ENCODE measurements at places on chromosomes 16 and 17. TPM values are rescaled to one million over a fixed set of nuclear protein-coding genes. Genes with fewer than 3 reads are reported as not detected.

PPM1E gene
- 0.64 TPM for polyA plus RNA-seq

TMEM98 gene
- polyA plus RNA-seq, result 260 TPM

KSR1 gene
- 28.2 TPM for polyA plus RNA-seq

UMOD gene
- not detected for polyA plus RNA-seq

HOXB4 gene
- polyA plus RNA-seq, result 5.8 TPM

MRPL58 gene
- polyA plus RNA-seq, result 53.7 TPM

TNFRSF13B gene
- polyA plus RNA-seq, result not detected

DNA sequence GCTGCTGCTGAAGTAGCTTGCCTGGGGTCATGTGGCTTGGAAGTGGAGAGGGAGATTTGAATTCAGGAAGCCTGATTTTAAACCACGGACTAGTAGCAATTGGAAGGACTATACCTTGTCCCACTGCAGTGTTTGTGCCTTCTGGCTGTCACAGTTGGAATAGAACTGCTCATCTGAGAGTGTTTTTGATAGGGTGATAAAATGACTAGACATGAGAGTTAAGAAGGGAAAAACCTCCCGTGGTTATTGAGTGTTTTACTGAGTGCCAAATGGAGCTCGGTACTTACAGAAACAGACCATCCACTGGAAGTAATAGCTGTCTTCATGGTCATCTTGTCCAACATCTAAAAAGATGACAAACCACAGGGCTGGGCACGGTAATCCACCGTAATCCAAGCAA, 70.4 kb downstream of the MSI2 start:
- DNase-seq, result no peak

DNA sequence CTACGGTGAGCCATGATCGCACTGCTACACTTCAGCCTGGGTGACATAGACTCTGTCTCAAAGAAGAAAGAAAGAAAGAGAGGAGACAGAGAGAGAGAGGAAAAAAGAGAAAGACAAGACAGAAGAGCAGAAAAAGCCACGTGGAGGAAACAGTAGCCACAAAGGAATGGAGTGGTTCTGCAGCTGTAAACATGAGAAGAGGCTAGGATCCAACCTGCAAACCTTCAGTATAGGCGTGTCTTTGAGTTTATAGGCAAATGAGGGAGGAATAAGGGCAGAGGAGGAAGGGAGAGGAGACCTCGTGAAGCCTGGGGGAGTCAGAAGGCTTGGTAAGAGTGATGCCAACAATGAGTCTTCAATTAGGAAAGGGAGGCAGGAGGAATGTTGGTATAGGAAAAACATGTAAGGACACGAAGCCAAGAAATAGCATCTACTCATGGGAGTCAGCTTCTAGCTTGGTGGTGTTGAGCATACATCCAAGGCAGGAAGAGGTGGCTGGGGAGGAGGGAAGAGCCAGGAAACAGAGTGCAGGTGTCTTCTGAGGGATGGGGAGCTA, 3.9 kb downstream of the MED9 start:
- DNase-seq, result no peak

- peak; percentile 37 for DNase-seq
Observed at GRCh38 chr16:19907161-19907992, 22.7 kb upstream of the GPRC5B start.

DNA sequence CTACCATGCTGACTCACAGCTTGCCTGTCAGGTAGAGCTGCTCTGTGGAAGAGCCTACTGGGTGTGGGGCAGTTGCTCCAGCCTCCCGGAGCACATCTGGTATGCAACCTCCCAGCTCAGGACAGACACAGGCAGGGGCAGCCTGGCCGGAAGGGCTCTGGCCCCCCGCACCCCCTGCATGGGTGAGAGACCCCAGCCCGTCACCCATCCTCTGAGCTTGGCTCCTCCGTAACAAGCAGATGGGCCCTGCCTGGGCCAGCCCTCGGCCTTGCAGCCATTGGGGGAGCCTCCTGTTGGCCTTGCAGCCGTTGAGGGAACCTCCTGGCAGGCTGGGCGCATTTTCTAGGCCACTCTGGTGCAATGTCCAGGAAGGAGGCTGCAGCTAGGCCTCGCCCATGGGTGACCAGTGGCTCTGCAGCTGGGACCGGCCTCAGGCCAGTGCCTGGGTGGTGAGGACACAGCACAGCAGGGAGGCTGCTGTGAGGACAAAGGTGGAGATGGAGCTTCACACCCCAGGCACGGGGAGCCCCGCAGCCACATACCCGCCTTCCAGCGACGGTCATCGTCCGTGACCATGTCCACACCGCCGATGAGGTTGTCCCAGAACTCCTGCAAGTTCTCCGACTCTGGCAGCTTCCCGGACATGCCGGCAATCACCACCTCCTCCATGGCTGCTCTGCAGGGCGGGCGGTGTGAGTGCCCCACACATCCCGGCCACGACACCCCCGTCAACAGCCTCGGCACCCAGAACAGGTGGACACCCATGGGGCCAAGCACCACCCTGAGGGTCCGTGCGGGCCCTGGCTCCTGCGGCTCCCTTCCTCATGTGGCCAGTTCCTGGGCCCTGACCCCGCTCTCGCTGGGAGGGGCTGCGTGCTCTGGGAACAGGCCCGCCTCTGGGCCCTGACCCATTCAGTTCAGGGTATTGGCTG, 2.0 kb downstream of the FASN start:
- no peak for DNase-seq

DNA sequence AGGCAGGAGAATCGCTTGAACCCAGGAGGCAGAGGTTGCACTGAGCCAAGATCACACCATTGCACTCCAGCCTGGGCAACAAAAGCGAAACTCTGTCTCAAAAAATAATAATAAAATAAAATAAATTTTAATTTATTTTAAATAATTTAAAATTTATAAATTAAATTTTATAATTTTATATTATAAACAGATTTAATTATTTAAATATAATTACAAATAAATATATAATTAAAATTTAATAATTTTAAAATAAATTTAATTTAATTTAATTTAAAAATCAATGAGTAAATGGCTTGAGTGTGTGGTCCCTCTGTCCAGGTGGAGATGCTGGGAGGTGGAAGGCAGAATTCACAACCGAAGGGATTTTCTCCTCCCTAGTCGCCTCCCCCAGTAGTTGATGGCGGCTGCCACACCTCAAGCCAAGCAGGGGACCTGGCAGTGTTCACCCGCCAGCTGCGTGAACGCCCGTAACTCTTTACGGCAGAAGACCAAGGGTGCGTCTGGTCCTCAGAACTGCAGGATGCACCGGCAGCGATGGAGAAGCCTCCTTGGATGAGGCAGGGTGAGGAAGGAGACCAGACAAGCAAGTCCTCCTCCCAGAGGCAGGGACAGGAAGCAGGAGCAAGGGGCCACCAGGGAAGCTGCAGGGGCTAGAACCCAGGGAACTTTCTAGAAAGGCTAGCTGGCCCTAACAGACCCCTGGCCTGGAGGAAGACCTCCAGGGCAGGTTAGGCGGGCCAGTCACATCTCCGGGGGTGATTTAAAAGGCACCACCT, 22.9 kb upstream of the KRT17 start:
- DNase-seq, result no peak

GRCh38 chr16:57871456-57871855, 69.2 kb upstream of the KIFC3 start:
- DNase-seq, result no peak

DNA sequence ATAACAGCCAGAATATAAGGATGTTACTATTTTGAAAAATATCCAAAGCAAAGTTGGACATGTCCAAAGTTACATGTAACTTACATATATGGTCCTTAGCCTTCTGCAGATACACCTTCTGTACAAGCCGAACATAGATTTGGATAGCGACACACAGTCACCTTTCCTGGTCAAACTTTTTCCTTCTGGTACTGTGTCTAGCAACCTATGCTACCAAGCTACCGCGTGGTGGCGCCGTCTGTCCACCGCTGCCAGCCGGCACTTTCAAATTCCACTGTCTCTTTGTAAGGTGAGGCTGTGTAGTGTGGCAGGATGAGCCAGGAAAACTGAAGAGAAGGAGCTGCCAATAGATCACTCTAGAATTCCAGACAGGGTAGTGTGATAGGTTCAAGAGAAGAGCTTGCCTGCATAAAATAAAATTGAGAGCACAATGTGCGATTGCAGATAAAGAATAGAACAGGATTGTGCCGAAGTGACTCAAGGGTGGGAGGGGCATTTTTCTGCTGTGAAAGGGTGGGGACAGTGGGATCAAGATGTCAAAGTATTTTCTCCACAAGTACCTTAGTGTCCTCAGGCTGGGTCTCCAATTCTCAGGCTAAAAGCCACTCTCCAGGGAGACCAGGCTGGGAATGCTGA, 366.9 kb downstream of the SLC39A11 start:
- DNase-seq, result no peak

DNA sequence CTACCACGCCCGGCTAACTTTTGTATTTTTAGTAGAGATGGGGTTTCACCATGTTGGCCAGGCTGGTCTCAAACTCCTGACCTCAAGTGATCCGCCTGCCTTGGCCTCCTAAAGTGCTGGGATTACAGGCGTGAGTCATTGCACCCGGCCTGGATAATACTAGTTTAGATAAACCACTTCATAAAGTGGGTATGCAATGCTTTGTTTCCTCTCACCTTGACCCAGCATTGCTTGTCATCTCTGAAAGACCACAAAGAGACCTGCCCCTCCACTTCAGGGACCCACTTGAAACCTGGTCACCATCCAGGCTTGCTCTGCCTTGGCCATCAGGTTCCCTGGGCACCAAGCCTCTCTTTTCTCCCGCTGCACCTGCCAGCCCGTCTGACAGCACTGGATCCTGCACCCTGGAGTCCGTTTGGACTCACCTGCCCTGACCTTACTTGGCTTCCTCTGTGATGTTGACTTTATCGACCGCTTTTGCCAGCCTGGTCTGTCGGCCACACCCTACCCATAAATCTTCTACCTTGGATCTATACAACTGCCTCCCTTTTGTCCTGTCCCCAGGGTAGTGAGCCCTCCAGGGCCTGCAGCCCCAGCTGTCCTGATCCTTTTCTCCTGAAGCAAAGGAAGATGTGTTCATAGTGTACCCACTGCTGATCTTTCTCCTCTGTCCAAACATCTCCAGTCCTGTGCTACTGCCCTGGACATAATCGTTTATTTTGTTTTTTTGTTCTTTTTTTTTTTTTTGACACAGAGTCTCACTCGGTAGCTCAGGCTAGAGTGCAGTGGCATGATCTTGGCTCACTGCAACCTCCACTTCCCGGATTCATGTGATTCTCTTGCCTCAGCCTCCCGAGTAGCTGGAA, 12.7 kb upstream of the ZG16 start:
- DNase-seq, result no peak

- DNase-seq, result no peak
Observed at GRCh38 chr17:5241861-5242671, 7.4 kb upstream of the SCIMP start.

DNA sequence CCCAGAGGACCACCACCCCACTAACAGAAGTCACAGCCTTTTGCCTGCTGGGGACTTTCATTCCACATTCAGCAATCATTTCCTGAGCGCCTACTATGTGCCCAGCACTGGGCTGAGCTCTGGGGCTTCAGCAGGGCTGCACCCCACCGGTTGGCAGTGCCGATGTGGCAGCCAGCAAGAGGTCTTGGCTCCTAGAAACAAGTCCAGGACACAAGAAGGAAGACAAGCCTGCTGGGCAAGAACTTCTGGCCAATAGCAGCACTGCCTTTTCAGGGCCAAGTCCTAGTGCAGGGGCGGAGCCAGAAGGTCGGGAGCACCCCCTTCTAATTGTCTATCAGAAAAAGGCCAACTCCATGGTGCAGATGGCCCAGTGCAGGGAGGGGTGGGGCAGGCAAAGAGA, 13.0 kb upstream of the HOXB9 start:
- no peak for DNase-seq

GRCh38 chr16:88455610-88456355, 2.7 kb downstream of the ZFPM1 start:
- no peak for DNase-seq

DNA sequence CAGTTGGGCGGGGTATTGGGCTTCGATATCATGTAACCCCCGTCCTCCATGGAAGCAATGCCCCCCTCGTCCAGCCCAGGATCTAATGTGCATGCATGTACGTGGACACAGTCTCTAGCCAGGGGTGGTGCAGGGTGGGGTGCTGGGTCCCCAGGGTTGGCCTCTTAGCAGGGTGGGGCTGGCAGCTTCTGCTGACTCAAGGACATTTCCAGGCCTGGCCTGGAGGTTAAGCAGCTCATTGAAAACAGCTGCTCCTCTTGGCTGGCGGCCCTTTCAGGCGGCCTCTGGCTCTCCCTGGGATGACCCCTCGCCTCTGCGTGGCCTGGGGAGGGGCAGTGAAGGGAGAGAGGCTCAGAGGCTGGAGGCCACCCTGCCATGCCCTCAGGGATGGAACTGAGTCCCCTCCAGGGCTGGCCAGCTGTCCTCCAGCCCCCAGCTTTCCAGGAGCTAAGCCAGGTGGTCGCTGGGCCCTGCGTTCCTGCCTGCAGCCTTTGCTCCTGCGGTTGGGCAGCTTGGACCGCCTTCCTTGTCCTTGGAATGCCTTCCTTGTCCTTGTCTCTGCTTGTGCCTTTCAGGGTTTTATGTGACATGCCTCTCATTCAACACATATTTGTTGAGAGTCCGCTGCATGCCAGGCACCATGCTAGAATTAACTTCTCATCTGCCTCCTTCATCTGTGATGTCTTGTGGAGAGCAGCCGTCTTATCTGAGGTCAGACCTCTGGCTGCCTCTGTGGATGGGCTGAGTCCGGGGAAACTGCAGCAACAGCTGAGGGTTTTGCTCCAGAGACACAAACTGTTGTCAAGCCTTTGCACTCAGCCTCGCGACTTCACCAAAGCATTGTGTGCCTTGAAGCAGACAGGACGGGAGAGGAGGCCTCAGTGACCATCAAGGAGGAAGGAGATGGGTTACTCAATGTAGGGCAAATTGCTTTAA, 26.6 kb downstream of the MRC2 start:
- DNase-seq, result no peak

GRCh38 chr17:42513686-42514085, 22.4 kb upstream of the NAGLU start:
- DNase-seq, result no peak

- DNase-seq, result no peak
Observed at GRCh38 chr16:58024486-58025350, 836 bp upstream of the MMP15 start.

GRCh38 chr16:28204204-28204603, 7.6 kb downstream of the XPO6 start:
- no peak for DNase-seq

- DNase-seq, result no peak
Observed at GRCh38 chr16:17775061-17775460, 304.3 kb upstream of the XYLT1 start.

- DNase-seq, result no peak
Observed at GRCh38 chr17:44307387-44308186, 814 bp upstream of the RUNDC3A start.

DNA sequence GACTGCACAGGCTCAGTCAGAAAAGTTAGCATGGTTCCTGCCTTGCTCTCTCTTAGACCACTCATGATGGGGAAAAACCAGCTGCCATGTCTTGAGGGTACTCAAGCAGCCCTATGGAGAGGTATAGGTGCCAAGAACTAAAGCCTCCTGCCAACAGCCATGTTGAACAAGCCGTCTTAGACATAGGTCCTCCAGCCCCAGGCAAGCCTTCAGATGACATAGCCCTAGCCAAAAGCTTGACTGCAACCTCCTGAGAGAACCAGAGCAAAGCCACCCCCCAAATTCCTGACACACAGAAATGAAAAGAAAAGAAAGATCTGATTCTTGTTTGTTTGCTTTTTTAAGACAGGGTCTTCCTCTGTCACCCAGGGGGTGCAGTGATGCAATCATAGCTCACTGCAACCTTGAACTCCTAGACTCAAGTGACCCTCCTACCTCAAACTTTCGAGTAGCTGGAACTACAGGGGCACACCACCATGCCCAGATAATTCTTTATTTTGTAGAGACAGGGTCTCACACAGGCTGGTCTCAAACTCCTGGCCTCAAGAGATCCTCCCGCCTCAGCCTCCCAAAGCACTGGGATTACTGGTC, 36.3 kb downstream of the CMTM3 start:
- no peak for DNase-seq

Measured in AG04450 (cell line).